ENCODE measurements at places on chromosomes 5 and 9.

DNA sequence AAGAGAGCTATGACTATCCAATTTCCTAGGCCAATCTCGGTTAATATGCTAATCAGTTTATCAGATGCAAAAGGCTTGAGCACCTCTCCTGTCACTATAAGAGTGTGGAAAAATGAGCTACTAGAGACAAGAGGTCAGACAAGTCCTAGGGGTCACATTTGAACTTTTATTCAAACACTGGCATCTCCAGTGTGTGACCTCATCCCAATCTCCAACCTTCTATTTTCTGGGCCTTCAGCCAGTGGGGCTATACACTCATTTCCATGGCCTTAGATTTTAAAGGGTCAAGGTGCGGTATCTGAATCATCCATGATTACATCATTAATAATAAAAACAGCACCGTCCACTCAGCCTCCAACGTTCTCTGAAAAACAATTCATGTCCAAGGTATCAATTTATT is 139.6 kb upstream of the LRRTM2 start:
- no peak overlapping the region for H3K27ac ChIP-seq
- peaks cover 49% of the 10 kb centered on the region for H3K36me3 ChIP-seq
- H3K4me3 ChIP-seq: no peak overlapping the region
- no peaks in the 10 kb centered on the region for H3K27me3 ChIP-seq

GRCh38 chr5:1516615-1517601 is 6.9 kb downstream of the LPCAT1 start:
- peak; percentile 11 for DNase-seq
- peak overlapping the region; percentile 14 for H3K27ac ChIP-seq
- no peaks in the 10 kb centered on the region for H3K27me3 ChIP-seq
- peaks cover 21% of the 10 kb centered on the region for H3K4me1 ChIP-seq

DNA sequence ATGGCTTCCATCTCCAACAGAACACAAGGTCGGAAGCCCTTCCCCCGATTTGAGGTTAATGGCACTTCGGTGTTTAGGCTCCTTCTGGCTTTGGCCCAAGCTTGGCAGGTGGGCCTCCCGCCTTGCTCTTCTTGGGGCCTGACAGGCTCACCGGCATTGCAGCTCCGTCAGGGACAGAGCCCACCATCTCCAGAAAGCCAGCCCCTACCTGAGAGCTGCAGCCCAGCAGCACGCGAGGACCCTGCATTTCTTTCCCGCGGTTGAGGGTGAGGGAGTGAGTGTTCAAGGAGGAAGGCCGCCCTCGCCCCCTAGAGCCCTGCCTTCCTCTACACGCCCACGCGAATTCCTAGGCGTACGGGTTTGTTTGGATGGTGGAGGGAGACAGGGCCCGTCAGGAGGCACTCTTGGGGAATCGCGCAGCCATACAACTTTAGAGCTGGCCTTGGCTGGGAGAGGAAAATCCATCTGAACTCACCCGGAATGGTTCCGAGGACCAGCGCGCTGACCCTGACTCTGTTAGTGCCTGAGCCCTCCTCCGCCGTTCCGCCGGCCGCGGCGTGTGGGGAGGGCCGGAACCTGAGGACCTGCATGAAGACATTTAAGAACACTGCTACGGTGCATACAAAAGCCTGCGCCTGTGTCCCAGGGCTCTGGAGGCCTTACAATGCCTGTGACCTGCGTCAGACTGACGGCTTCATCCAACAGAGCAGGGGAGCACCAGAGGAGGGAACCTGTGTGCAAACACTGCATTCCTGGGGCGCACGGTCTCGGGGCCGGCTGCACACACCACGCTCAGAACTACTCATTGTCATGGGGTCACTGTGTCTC is 73.8 kb downstream of the MRPL36 start:
- peaks cover 8% of the 10 kb centered on the region for H3K4me1 ChIP-seq
- DNase-seq: peak; percentile 22
- no peaks in the 10 kb centered on the region for H3K36me3 ChIP-seq

DNA sequence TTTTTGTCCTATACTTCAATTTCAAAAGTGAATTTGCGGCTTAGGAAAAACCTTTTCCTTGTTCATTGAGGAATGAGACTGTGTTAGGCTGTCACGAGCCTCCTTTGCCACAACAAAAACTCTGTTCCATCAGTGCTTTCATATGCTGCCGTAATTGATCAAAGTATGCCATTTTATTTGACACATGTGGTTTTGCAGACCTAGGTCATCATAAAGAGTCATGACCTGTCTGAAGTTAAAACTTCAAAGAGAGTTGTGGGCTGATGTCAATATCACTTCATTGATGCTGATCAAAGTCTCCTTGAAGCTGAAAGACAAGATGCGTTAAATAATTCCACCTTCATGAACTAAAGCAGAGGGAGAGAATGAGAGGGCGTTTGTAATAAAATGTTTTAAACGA is 55.5 kb downstream of the SYK start:
- no peaks in the 10 kb centered on the region for H3K27me3 ChIP-seq
- no peak overlapping the region for H3K4me3 ChIP-seq
- H3K4me1 ChIP-seq: no peaks in the 10 kb centered on the region
- DNase-seq: no peak
- H3K27ac ChIP-seq: no peak overlapping the region
- peaks cover 2% of the 10 kb centered on the region for H3K36me3 ChIP-seq

GRCh38 chr5:81313686-81314085 is 12.3 kb downstream of the ZCCHC9 start:
- H3K36me3 ChIP-seq: peaks cover 62% of the 10 kb centered on the region
- H3K27me3 ChIP-seq: no peaks in the 10 kb centered on the region
- H3K4me1 ChIP-seq: no peaks in the 10 kb centered on the region
- H3K4me3 ChIP-seq: no peak overlapping the region
- H3K27ac ChIP-seq: no peak overlapping the region

GRCh38 chr5:159263569-159263905 is 447 bp downstream of the UBLCP1 start:
- peak overlapping the region; percentile 62 for H3K4me3 ChIP-seq
- peak overlapping the region; percentile 94 for H3K27ac ChIP-seq
- peaks cover 3% of the 10 kb centered on the region for H3K36me3 ChIP-seq
- no peak for DNase-seq

DNA sequence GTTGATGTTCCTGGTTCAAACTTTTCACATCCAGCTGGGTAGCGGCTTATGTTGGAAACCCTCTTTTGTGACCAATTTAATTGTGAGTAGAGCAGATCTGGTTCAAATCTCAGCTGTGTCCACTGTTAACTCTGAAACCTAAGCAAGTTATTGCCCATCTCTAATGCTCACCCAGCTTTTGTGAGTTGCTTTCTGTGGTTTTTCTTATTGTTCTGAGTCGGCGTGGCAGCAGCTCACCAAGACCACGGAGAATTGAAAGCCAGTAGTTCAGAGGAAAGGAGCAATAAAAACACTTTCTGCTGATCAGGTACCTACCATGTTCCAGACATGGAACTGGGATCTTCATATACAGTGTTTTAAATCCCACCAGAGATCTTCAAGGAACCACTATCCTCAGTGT is 114.4 kb downstream of the DOCK2 start:
- no peaks in the 10 kb centered on the region for H3K27me3 ChIP-seq
- DNase-seq: no peak
- H3K36me3 ChIP-seq: no peaks in the 10 kb centered on the region
- no peak overlapping the region for H3K27ac ChIP-seq
- no peak overlapping the region for H3K4me3 ChIP-seq
